Ovary (tissue), 10 donors: ENCODE measurements at places on chromosomes 2 and 18. TPM values are rescaled to one million over a fixed set of nuclear protein-coding genes. Genes with fewer than 3 reads are reported as not detected.

Gene KATNAL2
- 1.9 TPM for polyA plus RNA-seq

Gene ALPI
- polyA plus RNA-seq: not detected

Gene GALNT14
- 1.6 TPM for polyA plus RNA-seq

Gene RBM44
- 0.17 TPM for polyA plus RNA-seq

Gene DNMT3A
- 11.3 TPM for polyA plus RNA-seq

Gene CXCR1
- polyA plus RNA-seq: 1.4 TPM

Gene EN1
- not detected for polyA plus RNA-seq

Gene LIPG
- polyA plus RNA-seq: 0.94 TPM

Gene ANKRD23
- 1.4 TPM for polyA plus RNA-seq

Gene IL18R1
- polyA plus RNA-seq: 1.5 TPM

Gene SP5
- 0.20 TPM for polyA plus RNA-seq

Gene MARCO
- polyA plus RNA-seq: 1.8 TPM

Gene SULT1C2
- polyA plus RNA-seq: 0.06 TPM

Gene KRTCAP3
- 2.8 TPM for polyA plus RNA-seq

Gene ATOH8
- polyA plus RNA-seq: 37.3 TPM

Gene TMEFF2
- polyA plus RNA-seq: 0.07 TPM

Gene ACOXL
- not detected for polyA plus RNA-seq

Gene C2orf76
- polyA plus RNA-seq: 24.1 TPM

Gene ZNF804A
- 0.07 TPM for polyA plus RNA-seq

Gene SGPP2
- 12.5 TPM for polyA plus RNA-seq

Gene DYNAP
- polyA plus RNA-seq: not detected

Gene SNRNP200
- 92.9 TPM for polyA plus RNA-seq

Gene PGAP1
- polyA plus RNA-seq: 3.2 TPM

Gene PSMG2
- polyA plus RNA-seq: 114 TPM

Gene ASXL2
- polyA plus RNA-seq: 3.0 TPM

Gene CNTNAP5
- polyA plus RNA-seq: not detected

Gene CRACDL
- 2.2 TPM for polyA plus RNA-seq

Gene TMEM17
- polyA plus RNA-seq: 2.6 TPM

Gene ANXA4
- polyA plus RNA-seq: 43.4 TPM

Gene OTOS
- polyA plus RNA-seq: not detected

Gene TMEM237
- 27.7 TPM for polyA plus RNA-seq

Gene GRP
- polyA plus RNA-seq: not detected

Gene ABCB11
- polyA plus RNA-seq: 0.18 TPM

Gene CFC1
- 0.07 TPM for polyA plus RNA-seq

Gene HOXD3
- polyA plus RNA-seq: 10.1 TPM

Gene KCTD1
- 14.5 TPM for polyA plus RNA-seq

Gene PIK3C3
- polyA plus RNA-seq: 24.4 TPM

Gene ANKRD29
- 16.9 TPM for polyA plus RNA-seq

Gene DNER
- polyA plus RNA-seq: 0.17 TPM

Gene MAPK4
- polyA plus RNA-seq: 21.7 TPM

Gene HS6ST1
- 12.9 TPM for polyA plus RNA-seq

Gene ZC3H6
- 8.7 TPM for polyA plus RNA-seq
